ENCODE measurements at places on chromosomes 6 and 20.

DNA sequence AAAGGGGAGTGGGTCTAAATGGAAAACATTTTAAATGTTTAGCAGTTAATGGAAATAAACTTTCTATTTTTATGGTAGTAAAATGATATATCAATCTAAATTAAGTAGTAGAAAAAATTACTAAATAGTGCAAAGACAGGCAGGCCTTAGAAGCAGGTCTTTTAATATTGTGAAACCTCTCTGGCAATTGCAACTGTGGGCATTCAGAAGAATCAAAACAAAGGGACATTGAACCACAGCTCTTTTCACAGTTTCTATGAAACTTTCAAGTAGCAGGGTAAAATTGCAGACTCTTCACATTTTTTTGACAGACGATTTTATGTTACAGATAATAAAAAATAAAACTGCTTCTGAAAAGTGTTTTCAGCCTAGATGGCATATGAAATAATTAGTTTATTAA is 533.7 kb downstream of the BCKDHB start:
- H3K36me3 ChIP-seq: no peaks in the 10 kb centered on the region
- no peak overlapping the region for H3K4me3 ChIP-seq
- no peak overlapping the region for H3K27ac ChIP-seq
- no peaks in the 10 kb centered on the region for H3K27me3 ChIP-seq
- no peak for DNase-seq

DNA sequence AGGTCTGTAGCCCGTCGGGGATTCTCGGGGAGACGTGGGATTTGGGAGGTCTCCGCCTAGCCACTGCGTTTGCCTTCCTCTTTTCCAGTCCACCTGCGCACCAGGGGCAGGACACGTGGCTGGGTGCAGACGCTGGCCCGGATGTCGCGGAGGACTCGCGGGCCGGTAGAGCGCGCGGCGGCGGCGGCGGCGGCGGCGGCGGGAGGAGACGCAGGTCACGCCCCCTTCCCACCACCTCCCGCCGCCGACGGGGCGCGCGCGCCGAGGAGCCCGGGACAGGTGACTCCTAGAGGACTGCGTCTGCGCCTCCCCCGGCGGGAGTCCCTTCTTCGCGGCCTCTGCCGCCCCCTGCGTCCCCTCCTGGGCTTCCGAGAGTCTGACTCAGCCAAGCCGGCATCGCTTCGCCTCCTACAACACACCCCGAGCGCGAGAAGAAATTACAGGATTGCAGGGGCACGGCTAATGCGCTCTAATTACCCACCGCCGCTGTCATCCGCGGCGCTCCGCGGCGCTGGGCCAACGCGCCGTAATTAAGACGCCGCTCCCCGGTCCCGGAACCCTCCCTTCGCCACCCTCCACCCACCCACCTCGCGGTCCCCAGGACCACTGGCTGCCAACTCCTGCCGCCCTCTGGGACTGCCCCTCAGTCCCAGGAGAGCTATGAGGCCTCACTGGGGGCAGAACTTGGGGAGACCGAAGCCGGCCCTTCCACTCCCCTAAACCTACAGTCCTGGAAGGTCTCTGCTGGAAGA is 124.5 kb downstream of the MRPL14 start:
- DNase-seq: no peak
- H3K27me3 ChIP-seq: no peaks in the 10 kb centered on the region
- no peaks in the 10 kb centered on the region for H3K36me3 ChIP-seq
- no peak overlapping the region for H3K4me3 ChIP-seq

DNA sequence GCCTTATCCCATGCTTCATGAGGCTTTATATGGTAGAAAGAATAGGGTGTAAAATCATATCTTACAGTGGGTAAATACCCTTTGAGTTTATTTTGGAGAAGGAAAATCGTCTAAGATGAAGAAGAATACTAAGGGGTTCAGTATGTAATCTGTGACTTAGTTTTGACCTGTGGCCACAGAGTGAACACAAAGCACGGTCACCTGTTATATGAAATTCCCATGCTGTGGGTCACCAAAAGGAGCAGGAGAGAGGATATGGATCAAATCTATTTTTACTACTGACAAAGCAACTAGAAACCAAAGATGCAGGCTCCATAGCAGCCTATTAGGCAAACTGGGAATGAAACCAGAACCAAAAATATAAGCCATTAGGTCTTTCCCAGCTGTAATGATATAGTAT is 3.6 kb upstream of the HAO1 start:
- no peak overlapping the region for H3K27ac ChIP-seq
- no peak overlapping the region for H3K4me3 ChIP-seq
- DNase-seq: no peak
- no peaks in the 10 kb centered on the region for H3K4me1 ChIP-seq
- no peaks in the 10 kb centered on the region for H3K36me3 ChIP-seq

- H3K27ac ChIP-seq: no peak overlapping the region
- DNase-seq: no peak
- no peaks in the 10 kb centered on the region for H3K4me1 ChIP-seq
Measured at GRCh38 chr6:105370351-105370750, 32.5 kb downstream of the PREP start.

DNA sequence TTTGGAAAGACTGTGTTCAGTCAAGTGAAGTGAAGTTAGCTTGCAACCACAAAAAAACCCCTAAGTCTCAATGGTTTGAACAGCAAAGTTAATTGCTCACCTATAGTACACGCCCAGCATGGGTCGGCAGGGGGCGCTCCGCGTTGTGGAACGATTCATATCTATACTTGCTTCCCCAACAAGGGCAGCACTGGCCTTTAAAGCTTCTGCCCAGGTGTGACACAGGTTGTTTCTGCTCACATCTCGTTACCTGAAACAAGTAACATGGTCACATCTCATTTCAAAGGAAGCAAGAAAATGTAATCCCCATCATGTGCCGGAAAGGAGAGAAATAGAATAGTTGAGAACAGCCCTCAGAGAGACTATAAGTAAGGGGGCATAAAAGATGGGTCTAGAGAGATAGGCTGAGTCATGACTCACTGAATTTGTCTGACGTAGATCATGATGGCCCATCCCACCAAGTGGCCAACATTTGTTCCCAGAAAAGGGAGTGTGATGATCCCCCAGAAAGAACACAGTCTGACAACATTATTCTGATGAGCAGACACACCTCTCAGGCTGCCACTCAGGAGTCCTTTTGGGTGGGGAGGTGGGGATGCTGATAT is 29.0 kb downstream of the HNF4A start:
- H3K4me3 ChIP-seq: no peak overlapping the region
- H3K4me1 ChIP-seq: peaks cover 10% of the 10 kb centered on the region
- peak; percentile 39 for DNase-seq
- H3K27me3 ChIP-seq: no peaks in the 10 kb centered on the region
- no peaks in the 10 kb centered on the region for H3K36me3 ChIP-seq

DNA sequence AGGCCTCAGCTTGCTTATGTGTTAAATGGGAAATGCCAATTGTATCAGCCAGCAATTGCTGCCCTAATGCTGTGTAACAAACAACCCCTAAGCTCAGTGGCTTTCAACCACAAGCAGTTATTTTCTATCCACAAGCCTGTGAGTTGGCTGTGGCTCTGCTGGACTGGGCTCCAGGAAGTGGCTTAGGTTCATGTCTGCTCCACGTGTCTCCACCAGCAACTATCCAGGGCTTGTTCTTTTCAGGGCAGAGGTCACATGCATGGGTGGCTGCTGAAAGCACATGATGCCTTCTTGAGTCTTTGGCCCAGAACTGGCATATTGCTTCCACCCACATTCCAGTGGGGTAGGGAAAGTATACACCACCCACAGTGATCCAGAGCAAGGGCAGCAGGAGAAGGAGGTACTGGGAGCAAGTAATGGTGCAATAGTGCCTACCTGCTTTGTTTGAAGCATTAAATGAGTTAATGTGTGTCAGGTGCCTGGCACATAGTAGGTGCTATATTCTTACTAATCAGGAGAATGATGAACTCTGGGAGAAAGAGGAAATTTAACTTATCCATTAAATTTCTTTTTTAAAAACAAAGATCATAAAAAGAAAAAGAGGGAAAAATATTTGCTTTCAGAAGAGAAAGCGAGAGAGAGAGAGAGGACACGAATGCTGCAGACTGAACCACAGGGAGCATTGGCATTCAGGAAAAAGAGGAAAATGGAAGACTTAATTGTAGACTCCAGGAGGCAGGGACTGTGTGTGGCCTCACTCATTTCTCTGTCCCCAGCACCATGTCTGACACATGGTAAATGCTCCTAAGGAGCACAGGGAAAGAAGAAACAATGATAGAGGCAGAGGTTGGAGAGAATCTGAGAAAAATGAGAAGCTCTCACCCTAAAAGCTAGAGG is 25.2 kb upstream of the RNF24 start:
- DNase-seq: no peak
- peaks cover 5% of the 10 kb centered on the region for H3K4me1 ChIP-seq
- H3K36me3 ChIP-seq: no peaks in the 10 kb centered on the region

DNA sequence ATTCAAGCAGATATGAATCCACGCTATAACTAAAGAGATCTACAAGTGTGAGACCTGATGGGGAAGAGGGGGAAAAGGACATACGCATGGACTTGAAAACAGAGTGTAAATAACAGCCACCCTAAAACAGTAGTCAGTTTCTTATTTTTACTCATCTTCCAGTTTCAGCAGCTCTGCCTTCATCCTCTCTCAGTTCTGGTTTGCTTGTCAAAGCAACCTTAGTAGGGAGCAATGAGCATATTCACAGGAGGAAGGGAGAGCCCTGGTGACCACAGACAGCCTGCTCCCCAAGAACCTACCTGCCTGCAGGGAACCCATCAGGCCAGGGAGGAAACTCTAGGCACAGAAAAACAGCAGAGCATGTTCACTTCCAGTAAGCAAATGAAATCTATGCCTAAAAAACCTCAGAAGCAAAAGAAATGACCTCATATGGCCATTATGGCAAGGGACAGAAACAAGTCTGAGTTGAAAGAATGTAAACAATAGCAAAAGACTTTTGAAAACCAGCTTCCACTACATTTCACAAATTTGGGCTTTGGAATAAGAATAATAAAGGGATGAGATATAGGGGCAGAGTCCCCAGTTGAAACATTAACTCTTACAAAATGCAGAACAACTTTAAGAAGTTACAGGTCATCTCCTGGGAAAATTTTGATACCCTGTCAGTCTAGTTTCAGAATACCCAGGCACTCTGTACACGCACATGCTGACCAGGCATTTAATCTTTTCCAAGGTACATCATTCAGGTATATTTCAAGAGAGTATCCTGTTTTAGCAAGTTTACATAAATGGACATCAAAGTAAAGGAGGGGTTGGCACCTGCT is 120.8 kb upstream of the BCLAF1 start:
- no peaks in the 10 kb centered on the region for H3K4me1 ChIP-seq
- H3K27me3 ChIP-seq: no peaks in the 10 kb centered on the region
- no peaks in the 10 kb centered on the region for H3K36me3 ChIP-seq
- no peak overlapping the region for H3K4me3 ChIP-seq
- H3K27ac ChIP-seq: no peak overlapping the region
- no peak for DNase-seq

DNA sequence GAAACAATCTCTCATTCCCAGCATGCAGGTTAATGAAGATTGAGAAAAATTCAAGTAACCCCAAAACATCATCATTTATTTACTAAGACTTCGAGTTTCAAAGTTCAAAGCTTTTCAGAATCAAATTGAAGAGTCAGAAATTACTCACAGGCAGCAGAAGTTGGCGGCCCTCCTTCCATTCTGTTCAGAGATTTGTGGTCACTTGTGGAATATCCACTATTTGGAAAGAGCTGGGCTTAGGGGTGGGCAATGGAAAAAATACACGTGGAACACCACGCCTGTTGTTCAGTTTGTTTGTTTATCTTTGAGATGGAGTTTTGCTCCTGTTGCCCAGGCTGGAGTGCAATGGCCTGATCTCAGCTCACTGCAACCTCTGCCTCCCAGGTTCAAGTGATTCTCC is 108.6 kb upstream of the NAA20 start:
- no peak overlapping the region for H3K4me3 ChIP-seq
- H3K27ac ChIP-seq: no peak overlapping the region
- H3K36me3 ChIP-seq: no peaks in the 10 kb centered on the region

DNA sequence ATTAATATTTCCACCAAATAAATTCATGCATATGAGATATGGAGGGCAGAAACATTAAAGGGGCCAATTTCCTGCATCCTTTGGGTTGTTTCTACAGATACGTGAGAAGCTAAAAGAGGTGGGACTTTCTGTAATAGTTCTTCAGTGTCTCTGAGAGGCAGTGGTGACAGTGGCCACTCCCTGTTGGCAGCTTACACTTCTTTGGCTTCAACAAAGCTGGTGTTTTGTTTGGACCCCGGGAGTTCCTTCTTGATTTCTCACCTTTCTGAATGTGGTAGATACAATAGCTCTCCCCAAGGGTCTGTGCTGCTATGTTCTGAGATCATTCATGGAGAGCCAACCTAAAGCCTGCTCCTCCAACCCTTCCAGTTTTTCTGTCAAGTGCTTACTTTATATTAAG is 7.8 kb downstream of the PLCB1 start:
- no peaks in the 10 kb centered on the region for H3K36me3 ChIP-seq
- no peak for DNase-seq
- H3K27ac ChIP-seq: no peak overlapping the region
- no peaks in the 10 kb centered on the region for H3K4me1 ChIP-seq
- no peak overlapping the region for H3K4me3 ChIP-seq

DNA sequence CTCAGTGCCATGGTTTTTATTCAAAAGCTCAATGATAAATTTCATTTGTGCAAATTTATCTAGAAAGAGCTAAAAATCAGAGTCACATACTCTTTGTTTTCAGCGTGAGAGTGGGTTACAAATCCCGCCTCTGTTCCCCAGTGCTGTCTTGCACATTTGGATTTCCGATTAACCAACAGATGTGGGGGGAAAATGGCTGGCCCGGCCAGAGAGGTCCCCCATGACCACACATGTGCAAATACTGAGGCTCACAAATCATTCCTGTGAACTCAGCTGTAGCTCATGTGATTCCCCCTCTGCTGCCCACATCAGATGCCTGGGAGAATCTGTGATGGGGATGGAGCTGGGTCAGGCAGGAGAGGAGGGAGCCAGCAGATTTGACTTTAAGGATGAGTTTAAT is 168.7 kb downstream of the PAX1 start:
- no peaks in the 10 kb centered on the region for H3K36me3 ChIP-seq
- H3K27ac ChIP-seq: no peak overlapping the region
- H3K4me3 ChIP-seq: no peak overlapping the region
- DNase-seq: no peak
- H3K27me3 ChIP-seq: no peaks in the 10 kb centered on the region
- no peaks in the 10 kb centered on the region for H3K4me1 ChIP-seq

DNA sequence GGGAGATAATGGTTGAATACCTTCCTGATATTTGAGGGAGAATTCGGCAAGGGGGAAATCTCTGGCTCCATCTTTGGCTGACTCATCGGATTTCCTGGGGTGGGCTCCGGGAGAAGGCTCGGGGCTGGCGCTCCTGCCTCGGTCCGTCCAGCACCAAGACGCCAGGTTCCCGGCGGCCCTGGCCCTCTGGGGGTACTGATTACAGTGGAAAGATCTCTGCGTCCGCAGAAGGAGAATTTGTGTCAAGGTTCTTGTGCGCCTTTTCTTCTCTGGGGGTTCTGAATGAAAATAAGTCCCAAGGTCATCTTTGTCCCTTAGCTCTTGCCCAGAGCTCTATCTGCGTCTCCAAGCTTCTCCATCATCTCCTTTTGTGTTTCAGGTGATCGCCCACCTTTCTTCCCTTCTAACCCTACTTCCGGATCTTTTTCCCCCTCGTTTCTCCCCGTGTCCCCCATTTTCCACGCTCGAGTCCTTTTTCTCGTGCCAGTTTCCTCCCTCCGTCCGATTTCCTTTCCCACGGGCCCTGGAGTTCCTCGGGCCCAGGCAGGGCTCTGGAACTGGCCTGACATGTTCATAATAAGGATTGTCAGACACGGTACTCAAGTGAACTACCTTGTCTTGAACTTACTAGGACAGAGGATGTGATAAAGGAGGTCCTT is 11.6 kb downstream of the NRN1 start:
- H3K27me3 ChIP-seq: peaks cover 7% of the 10 kb centered on the region
- H3K36me3 ChIP-seq: no peaks in the 10 kb centered on the region
- H3K4me1 ChIP-seq: peaks cover 10% of the 10 kb centered on the region
- DNase-seq: no peak

GRCh38 chr6:112939563-112939962 is 592.4 kb downstream of the RFPL4B start:
- H3K27ac ChIP-seq: no peak overlapping the region
- H3K27me3 ChIP-seq: no peaks in the 10 kb centered on the region
- H3K4me1 ChIP-seq: no peaks in the 10 kb centered on the region
- DNase-seq: no peak

Data from Panc1 (cell line).